H1 (cell line): ENCODE measurements at places on chromosomes 12 and 14. TPM values are rescaled to one million over a fixed set of nuclear protein-coding genes. Genes with fewer than 3 reads are reported as not detected.

- H3K27me3 ChIP-seq, result no peaks in the 10 kb centered on the region
- no peak for DNase-seq
- no peaks in the 10 kb centered on the region for H3K36me3 ChIP-seq
- H3K4me1 ChIP-seq, result peaks cover 24% of the 10 kb centered on the region
- H3K27ac ChIP-seq, result no peak overlapping the region
Observed at GRCh38 chr12:95202691-95203486, 14.4 kb downstream of the FGD6 start.

DNA sequence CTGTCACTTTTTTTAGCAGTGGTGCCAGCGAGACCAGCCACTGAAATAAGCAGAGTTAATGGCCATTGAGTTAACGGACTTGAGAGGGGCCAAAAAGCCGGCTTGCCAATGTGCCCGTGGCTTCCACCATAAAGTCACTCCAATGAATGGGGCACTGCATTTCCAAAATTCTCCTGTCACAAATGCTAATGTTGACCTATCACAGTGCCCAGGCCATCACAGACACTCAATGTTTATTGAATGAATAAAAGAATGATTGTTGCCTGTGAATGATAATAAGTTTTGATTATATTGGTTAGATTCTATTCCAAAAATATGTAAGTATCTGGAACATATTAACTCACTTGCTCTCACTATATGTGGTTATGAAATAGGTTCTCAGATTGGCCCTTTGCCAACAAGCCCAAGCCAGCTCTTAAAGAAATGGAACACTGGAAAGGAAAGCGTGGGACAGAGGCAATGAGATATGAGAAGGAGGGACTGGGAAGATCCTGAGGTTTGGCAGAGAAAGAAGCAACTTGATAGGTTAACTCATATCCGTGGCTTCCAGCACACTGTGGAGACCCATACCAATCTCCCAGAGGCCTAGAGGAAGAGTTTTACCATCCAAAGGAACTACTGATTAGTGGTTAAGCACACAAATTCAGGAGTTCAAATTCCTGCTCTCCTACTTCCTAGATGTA, 108.7 kb downstream of the BTG1 start:
- no peaks in the 10 kb centered on the region for H3K36me3 ChIP-seq
- no peak overlapping the region for H3K4me3 ChIP-seq
- H3K27ac ChIP-seq, result no peak overlapping the region
- H3K4me1 ChIP-seq, result peaks cover 11% of the 10 kb centered on the region

DNA sequence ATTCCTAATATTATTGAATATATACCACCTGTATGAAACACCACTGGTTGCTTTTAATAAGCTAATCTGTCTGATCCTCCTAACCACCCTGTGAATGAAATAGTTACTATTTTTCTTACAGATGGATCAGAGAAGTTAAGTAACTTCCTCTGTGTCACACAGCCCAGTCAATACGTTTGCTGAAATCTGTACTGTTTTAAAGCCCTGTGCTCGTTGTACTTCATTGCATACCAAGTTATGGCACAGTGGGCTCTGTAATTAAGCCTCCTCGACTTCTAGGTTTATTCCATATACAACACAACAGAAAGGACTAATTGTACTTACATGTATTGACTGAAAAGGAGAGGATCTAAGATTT, 137.9 kb downstream of the TPH2 start:
- no peaks in the 10 kb centered on the region for H3K36me3 ChIP-seq
- no peaks in the 10 kb centered on the region for H3K27me3 ChIP-seq
- H3K4me1 ChIP-seq, result no peaks in the 10 kb centered on the region
- no peak overlapping the region for H3K27ac ChIP-seq
- DNase-seq, result no peak

DNA sequence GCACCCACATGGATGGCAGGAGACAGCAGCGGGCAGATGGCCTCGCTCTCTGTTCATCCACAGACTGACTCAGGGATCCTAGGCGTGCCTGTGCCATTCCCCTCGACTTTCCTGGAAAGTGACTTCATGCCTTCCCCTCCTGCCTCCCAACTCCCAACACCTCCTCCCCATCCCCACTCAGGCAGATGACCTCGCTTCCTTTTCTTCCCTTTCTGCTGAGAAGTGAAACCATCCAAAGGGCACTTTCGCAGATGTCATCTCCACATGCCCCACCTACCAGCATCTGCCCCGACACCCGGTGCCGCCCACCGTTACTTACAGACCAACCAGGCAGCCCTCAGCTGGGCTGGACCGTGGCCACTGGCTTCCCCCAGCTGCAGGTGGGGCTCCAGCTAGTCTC, 29.6 kb downstream of the BEGAIN start:
- DNase-seq, result no peak
- H3K4me3 ChIP-seq, result no peak overlapping the region
- no peak overlapping the region for H3K27ac ChIP-seq
- no peaks in the 10 kb centered on the region for H3K36me3 ChIP-seq
- H3K27me3 ChIP-seq, result peaks cover 5% of the 10 kb centered on the region; the same call in 1 of the 2 replicates
- peaks cover 14% of the 10 kb centered on the region for H3K4me1 ChIP-seq

DNA sequence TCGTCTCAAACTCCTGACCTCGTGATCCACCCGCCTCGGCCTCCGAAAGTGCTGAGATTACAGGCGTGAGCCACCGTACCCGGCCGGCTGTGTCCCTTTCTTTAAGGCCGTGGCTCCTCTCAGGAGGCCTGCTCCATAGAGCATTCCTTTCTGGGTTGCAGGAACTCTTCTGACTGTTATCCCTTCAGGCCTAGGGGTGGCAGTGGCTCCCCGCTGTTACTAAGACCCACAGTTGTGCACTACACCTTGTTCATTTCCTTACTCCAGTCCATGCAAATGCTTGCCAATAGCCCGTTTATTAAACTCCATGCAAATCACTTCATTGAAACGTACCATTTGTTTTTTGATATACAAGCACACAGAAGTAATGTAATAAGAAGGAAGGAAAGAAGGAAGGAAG, 234.7 kb downstream of the BCAT1 start:
- no peaks in the 10 kb centered on the region for H3K4me1 ChIP-seq
- H3K27me3 ChIP-seq, result no peaks in the 10 kb centered on the region
- H3K36me3 ChIP-seq, result no peaks in the 10 kb centered on the region
- no peak overlapping the region for H3K4me3 ChIP-seq

DNA sequence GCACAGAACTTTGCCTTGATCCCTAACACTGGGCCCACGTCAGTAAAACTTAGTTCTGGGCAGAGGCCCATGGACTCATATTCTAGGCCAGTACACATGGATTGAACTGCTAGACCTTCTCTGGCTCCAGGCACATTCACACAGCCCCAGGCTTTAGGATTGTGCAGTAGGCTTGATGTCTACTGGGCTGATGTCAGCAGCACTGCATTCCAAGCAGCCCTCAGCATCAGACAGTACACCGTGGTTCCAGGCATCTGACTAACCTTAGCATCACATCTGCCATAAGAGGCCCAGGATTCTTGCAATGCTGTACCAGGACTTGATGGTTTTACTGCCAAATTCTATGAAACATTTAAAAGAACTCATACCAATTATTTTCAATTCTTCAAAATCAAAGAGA, 301.9 kb downstream of the CCER1 start:
- H3K4me3 ChIP-seq, result no peak overlapping the region
- no peak overlapping the region for H3K27ac ChIP-seq
- DNase-seq, result no peak
- H3K27me3 ChIP-seq, result no peaks in the 10 kb centered on the region
- no peaks in the 10 kb centered on the region for H3K4me1 ChIP-seq

DNA sequence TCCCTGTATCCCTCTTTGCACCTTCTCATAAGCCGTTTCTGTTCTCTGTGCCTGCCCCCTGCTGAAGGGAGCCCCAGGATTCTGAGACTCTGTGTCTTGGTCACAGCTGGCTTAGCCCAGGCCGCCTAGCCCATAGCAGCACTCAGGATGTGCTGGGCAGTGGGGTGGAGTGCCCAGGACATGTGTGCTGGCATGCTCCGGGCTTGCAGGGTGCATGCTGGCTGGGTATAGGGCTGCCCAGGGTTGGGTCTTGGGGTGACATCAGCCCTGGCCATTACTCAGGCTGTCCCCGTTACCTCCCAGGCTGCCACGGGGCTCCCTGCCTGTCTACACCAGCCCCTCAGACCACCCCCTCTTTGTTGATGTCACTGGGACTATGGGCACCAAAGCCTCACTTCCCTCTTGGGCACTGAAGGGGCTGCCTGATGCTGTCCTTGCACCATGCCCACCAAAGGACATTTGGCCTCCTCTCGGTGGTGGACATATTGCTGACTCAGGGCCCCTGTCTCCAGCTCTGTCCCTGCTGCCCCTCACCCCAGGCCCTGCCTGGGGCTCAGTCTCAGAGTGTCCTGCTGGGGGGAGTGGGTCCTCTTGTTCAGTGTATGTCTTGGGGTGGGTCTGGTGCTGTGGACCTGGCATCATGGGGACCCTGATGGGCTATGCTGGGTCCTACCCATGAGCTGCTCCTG, 2.4 kb downstream of the CEP170B start:
- no peaks in the 10 kb centered on the region for H3K27me3 ChIP-seq
- H3K36me3 ChIP-seq, result peaks cover 4% of the 10 kb centered on the region
- no peaks in the 10 kb centered on the region for H3K4me1 ChIP-seq
- no peak for DNase-seq

DNA sequence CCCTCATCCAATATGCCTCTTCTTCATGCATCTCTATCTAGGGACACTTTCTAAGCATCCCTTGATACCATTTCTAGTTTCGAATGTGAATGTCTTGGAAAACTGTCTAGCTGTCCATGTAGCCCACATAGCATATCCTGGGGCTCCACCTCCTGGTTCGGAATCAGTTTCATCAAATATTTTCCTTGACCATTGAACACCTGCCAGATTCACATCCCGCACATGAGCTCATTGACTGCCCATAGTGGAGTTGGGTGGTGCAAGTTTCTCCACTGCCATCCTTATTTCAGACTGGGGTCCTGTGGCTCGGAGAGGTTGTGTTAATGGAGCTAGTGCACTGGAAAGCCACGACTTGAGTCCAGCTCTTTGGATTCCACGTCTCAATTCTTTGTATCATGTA, 58.6 kb upstream of the TMEM263 start:
- H3K4me3 ChIP-seq, result no peak overlapping the region
- no peaks in the 10 kb centered on the region for H3K36me3 ChIP-seq
- H3K4me1 ChIP-seq, result no peaks in the 10 kb centered on the region
- H3K27me3 ChIP-seq, result no peaks in the 10 kb centered on the region
- H3K27ac ChIP-seq, result no peak overlapping the region
- no peak for DNase-seq

GRCh38 chr14:87705439-87705896, 287.5 kb downstream of the GALC start:
- no peaks in the 10 kb centered on the region for H3K4me1 ChIP-seq
- no peaks in the 10 kb centered on the region for H3K27me3 ChIP-seq
- H3K4me3 ChIP-seq, result no peak overlapping the region
- DNase-seq, result no peak
- no peaks in the 10 kb centered on the region for H3K36me3 ChIP-seq
- no peak overlapping the region for H3K27ac ChIP-seq

SLC25A21 gene
- total RNA-seq, result 6.9 and 8.7 TPM in 2 replicates

KRT2 gene
- not detected in 2 replicates for total RNA-seq

TEP1 gene
- total RNA-seq, result 9.6 and 10.7 TPM in 2 replicates

NGB gene
- total RNA-seq, result 0.30 and 0.55 TPM in 2 replicates

ELK3 gene
- 13.3 and 14.3 TPM in 2 replicates for total RNA-seq

PTGES3 gene
- 453 and 464 TPM in 2 replicates for total RNA-seq

KCNJ8 gene
- 0.96 and 1.4 TPM in 2 replicates for total RNA-seq

PDZRN4 gene
- total RNA-seq, result not detected in 2 replicates
